ENCODE measurements at places on chromosomes 16 and 17. TPM values are rescaled to one million over a fixed set of nuclear protein-coding genes. Genes with fewer than 3 reads are reported as not detected.

DNA sequence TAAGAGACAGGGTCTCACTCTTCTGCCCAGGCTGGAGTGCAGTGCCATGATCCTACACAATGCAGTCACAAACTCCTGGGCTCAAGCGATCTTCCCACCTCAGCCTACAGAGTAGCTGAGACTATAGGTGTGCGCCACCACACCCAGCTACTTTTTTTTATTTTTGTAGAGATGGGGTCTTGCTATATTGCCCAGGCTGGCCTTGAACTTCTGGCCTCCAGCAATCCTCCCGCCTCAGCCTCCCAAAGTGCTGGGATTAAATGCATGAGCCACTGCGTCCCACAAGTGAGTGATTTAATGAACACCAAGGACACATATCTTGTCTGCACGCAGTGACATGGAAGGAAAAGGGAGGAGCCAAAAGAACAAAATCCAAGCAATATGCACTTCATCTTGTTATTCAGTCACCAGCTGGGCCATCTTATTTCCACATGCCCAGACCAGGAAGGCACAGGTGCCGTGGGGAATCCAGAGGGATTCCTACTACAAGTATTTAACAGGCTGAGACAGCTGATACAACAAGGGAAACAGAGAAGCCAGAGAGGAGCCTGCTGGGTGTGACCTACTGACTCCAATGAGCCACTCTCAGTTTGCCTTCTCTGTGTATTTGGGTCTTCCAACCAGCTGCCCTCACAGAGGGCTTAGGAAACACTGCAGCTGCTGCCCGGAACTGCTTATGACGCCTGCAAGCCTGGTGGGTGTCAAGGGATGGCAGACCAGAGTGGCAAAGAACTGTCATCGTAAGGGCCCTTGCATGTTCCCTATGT lies 17.0 kb downstream of the LSM12 start:
- peaks cover 73% of the 10 kb centered on the region for H3K36me3 ChIP-seq
- DNase-seq: no peak
- no peak overlapping the region for H3K27ac ChIP-seq
- peaks cover 2% of the 10 kb centered on the region for H3K4me1 ChIP-seq

- no peak overlapping the region for H3K27ac ChIP-seq
- H3K4me1 ChIP-seq: no peaks in the 10 kb centered on the region
- peaks cover 11% of the 10 kb centered on the region for H3K27me3 ChIP-seq
- no peaks in the 10 kb centered on the region for H3K36me3 ChIP-seq
- DNase-seq: no peak
- H3K4me3 ChIP-seq: no peak overlapping the region
These were observed 20.9 kb downstream of the SPACA3 start for GRCh38 chr17:33012522-33013033.

The PGP gene
- 8.5 TPM for total RNA-seq

- H3K4me1 ChIP-seq: peaks cover 74% of the 10 kb centered on the region
- peak overlapping the region; percentile 80 for H3K27ac ChIP-seq
- H3K27me3 ChIP-seq: no peaks in the 10 kb centered on the region
These were observed 400 bp downstream of the HCFC1R1 start for GRCh38 chr16:3023415-3023668.

The TBC1D3B gene
- total RNA-seq: 1.5 TPM

The MILR1 gene
- not detected for total RNA-seq

The MYH2 gene
- not detected for total RNA-seq

The UTP4 gene
- 40.1 TPM for total RNA-seq

GRCh38 chr17:51890710-51891109 lies 267.8 kb downstream of the CA10 start:
- H3K4me3 ChIP-seq: no peak overlapping the region
- DNase-seq: no peak
- no peaks in the 10 kb centered on the region for H3K4me1 ChIP-seq
- H3K36me3 ChIP-seq: no peaks in the 10 kb centered on the region

GRCh38 chr17:72206376-72206775 lies 85.6 kb downstream of the SOX9 start:
- H3K4me3 ChIP-seq: no peak overlapping the region
- DNase-seq: no peak
- H3K27me3 ChIP-seq: peaks cover 6% of the 10 kb centered on the region

The CNTROB gene
- total RNA-seq: 20.6 TPM

- no peaks in the 10 kb centered on the region for H3K36me3 ChIP-seq
- H3K27me3 ChIP-seq: peaks cover 31% of the 10 kb centered on the region
- H3K4me3 ChIP-seq: no peak overlapping the region
- no peak overlapping the region for H3K27ac ChIP-seq
These were observed 1.4 kb downstream of the TMEM235 start for GRCh38 chr17:78232859-78233173.

DNA sequence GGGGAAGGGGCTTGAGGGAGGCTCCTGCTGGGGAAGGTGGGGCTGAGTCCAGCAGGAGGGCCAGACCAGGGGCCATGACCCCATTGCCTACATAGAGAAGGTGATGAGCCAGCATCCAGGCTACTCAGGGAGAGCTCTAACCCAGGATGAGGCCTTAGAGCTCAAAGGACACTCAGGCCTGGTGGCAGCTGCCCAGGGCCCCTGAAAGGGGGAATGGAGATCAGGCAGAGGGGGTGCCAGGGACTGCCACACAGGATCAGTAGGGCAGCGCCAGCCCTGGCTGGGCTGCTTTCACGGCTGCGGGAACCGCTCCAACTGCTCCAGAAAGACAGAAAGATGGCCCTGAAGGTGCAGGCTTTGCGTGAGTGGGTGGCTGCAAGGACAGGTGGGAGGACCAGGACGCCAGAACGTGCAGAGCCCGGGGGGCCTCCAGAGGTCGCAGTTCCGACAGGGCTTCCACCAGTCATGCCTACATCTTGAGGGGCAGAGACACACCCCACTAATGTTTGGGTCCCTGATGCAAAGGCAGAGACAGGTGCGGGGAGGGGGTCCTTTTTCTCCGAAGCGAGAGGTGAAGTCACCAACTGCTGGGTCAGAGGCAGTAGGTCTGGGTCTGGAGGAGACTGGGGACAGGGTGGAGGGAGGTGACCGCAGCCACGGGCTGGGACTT lies 882 bp upstream of the ATP6V0C start:
- peaks cover 3% of the 10 kb centered on the region for H3K36me3 ChIP-seq
- H3K27me3 ChIP-seq: no peaks in the 10 kb centered on the region
- peak overlapping the region; percentile 46 for H3K4me3 ChIP-seq
- peak overlapping the region; percentile 77 for H3K27ac ChIP-seq

GRCh38 chr16:70683146-70683944 lies 2.5 kb downstream of the MTSS2 start:
- H3K4me1 ChIP-seq: peaks cover 10% of the 10 kb centered on the region
- H3K4me3 ChIP-seq: no peak overlapping the region
- H3K27me3 ChIP-seq: peaks cover 19% of the 10 kb centered on the region
- H3K36me3 ChIP-seq: no peaks in the 10 kb centered on the region
- DNase-seq: no peak

DNA sequence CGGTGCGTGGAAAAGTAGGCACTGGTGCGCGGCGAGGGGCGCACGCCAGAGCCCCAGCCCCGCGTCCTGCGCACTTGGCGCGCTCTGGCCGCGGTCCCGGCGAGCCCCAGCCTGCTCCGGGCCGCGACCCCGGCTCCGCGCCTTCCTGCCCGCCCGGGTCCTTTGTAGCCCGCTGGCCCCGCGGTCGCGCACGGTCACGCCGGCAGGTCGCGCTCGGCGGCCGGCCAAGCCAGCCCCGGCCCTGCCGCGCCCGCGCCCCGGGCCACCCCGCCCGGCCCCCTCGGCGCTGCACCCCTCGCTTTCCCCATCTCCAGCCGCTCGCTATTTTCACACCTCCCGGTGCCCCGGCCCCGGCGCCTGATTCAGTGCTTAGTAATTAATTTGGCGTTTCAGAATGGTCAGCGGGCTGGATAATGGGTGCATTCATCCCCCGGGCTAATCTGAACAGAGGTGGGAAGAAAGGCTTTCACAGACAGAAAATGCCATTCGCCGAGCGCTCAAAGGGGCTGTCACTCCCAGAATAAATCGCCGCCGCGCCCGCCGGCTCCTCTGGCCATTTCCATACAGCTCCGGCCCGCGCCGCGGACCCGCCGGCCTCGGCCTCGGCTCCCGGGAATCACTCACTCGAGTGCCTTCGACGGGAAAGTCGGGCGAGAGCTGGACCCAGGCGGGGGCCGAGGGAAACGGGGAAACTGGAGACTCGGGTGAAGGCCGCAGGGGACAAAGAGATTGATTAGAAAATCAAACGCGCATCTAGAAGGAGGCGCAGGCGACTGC lies 17.8 kb upstream of the NTN1 start:
- peaks cover 45% of the 10 kb centered on the region for H3K27me3 ChIP-seq
- H3K4me1 ChIP-seq: peaks cover 20% of the 10 kb centered on the region
- no peaks in the 10 kb centered on the region for H3K36me3 ChIP-seq
- H3K27ac ChIP-seq: no peak overlapping the region
- H3K4me3 ChIP-seq: peak overlapping the region; percentile 2
- DNase-seq: no peak

DNA sequence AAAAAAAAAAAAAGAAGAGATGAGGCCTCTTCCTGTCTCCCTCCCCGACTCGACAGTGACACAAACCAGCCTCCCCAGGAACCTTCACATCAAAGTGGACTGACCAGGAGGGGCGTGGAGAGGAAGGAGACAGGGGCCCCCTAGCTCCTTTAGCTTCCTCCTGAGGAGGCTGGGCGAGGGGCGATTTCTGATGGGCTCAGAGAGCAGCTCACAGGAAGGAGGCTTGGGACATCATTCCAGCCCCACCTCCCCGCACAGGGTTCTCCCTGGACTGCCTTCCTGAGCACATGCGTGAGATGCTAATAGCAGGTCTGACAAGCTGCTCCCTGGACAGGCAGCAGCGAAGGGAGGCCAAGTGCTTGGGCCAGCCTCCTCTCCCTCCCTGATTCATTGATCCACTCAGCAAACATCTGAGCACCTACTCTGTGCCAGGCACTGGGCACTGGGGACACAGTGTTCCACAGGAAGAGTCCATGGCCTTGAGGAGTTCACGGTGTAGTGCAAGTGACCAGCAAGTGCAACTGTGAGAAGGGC lies 14.4 kb upstream of the DOK4 start:
- DNase-seq: no peak
- H3K36me3 ChIP-seq: no peaks in the 10 kb centered on the region
- H3K4me3 ChIP-seq: no peak overlapping the region

DNA sequence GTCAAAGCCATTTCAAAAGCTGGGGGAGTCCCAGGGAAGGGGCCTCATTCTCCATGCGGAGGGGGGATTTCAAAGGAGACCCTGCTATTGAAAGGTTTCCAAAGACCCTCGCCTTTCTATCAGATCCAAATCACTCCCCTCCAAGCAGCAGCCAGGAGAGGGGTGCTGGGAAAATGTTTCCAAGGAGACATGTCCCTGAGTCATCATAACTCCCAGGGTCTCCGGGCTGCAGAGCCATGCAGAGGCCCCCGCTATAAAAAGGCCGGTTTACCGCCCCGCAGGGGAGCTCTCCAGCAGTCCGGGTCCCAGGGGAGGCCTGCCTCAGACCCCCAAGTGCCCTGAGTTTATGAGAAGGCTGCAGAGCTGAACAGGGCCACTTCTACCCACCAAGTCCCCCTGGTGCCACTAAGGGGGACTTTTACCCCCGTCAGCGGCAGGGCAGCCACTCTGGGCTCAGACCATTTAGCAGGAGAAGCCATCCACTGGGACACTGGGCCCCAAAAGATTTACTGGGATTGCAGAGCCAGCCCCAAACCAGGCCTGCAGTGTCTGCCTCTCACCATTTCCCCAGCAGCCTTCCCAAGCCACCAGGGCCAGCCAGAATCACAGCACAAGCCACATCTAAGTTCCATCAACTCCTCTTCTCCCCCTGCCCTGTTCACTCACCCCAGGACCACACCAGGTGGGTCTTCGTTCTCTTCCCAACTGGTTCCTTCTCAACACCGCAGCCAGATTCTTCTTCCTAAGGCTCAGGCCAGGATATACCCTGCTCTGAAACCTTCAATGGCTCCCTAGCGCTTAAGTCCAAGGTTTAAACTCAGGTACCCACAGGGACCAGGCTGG lies 234.4 kb downstream of the ZNF423 start:
- no peaks in the 10 kb centered on the region for H3K36me3 ChIP-seq
- no peak overlapping the region for H3K4me3 ChIP-seq
- no peaks in the 10 kb centered on the region for H3K27me3 ChIP-seq
- DNase-seq: no peak
- H3K4me1 ChIP-seq: no peaks in the 10 kb centered on the region
- no peak overlapping the region for H3K27ac ChIP-seq

DNA sequence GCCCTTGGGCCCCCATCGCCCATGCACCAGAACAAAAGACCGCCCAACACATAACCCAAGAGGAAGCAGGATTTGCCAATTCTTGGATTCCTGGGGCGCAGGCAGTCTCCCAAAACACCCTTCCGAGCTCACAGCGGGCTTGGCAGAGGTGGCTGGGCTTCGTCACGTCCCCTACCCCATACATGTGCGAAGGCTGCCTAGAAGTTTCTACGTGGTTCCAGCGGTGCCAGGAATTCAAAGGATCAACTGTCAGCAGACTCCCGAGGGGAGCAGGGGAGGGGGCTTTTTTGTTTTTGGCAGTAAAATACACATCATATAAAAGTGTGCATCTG lies 80.8 kb upstream of the PLCG2 start:
- H3K4me3 ChIP-seq: no peak overlapping the region
- no peaks in the 10 kb centered on the region for H3K27me3 ChIP-seq
- DNase-seq: no peak
- H3K27ac ChIP-seq: no peak overlapping the region
- H3K4me1 ChIP-seq: peaks cover 5% of the 10 kb centered on the region

- DNase-seq: no peak
- H3K27me3 ChIP-seq: peaks cover 5% of the 10 kb centered on the region
These were observed 27.4 kb upstream of the MSI2 start for GRCh38 chr17:57228911-57229310.

GRCh38 chr16:12290165-12290564 lies 313.6 kb downstream of the SNX29 start:
- no peaks in the 10 kb centered on the region for H3K4me1 ChIP-seq
- no peaks in the 10 kb centered on the region for H3K27me3 ChIP-seq
- no peak overlapping the region for H3K4me3 ChIP-seq
- DNase-seq: no peak

GRCh38 chr16:63447121-63447520 lies 1410.9 kb upstream of the CDH8 start:
- H3K27ac ChIP-seq: no peak overlapping the region
- H3K27me3 ChIP-seq: no peaks in the 10 kb centered on the region
- no peaks in the 10 kb centered on the region for H3K36me3 ChIP-seq
- no peaks in the 10 kb centered on the region for H3K4me1 ChIP-seq

The SPATA32 gene
- total RNA-seq: 0.27 TPM

- no peak for DNase-seq
- H3K27ac ChIP-seq: no peak overlapping the region
- H3K36me3 ChIP-seq: no peaks in the 10 kb centered on the region
- H3K4me1 ChIP-seq: peaks cover 8% of the 10 kb centered on the region
These were observed 133.7 kb upstream of the TNRC6C start for GRCh38 chr17:77824780-77825280.

- no peak overlapping the region for H3K4me3 ChIP-seq
- no peaks in the 10 kb centered on the region for H3K36me3 ChIP-seq
- H3K4me1 ChIP-seq: peaks cover 5% of the 10 kb centered on the region
- peaks cover 35% of the 10 kb centered on the region for H3K27me3 ChIP-seq
- DNase-seq: no peak
These were observed 20.2 kb upstream of the C1QL1 start for GRCh38 chr17:44988044-44988942.

- no peak overlapping the region for H3K27ac ChIP-seq
- H3K27me3 ChIP-seq: no peaks in the 10 kb centered on the region
- no peaks in the 10 kb centered on the region for H3K36me3 ChIP-seq
- H3K4me1 ChIP-seq: no peaks in the 10 kb centered on the region
- H3K4me3 ChIP-seq: no peak overlapping the region
- no peak for DNase-seq
These were observed 24.8 kb downstream of the KCNJ12 start for GRCh38 chr17:21400816-21401593.

- peak; percentile 31 for DNase-seq
- peaks cover 53% of the 10 kb centered on the region for H3K4me1 ChIP-seq
- no peaks in the 10 kb centered on the region for H3K27me3 ChIP-seq
- peak overlapping the region; percentile 40 for H3K27ac ChIP-seq
- H3K4me3 ChIP-seq: no peak overlapping the region
These were observed 65.2 kb downstream of the KLHDC4 start for GRCh38 chr16:87700406-87701077.
